ENCODE measurements at places on chromosomes 6 and 20.

DNA sequence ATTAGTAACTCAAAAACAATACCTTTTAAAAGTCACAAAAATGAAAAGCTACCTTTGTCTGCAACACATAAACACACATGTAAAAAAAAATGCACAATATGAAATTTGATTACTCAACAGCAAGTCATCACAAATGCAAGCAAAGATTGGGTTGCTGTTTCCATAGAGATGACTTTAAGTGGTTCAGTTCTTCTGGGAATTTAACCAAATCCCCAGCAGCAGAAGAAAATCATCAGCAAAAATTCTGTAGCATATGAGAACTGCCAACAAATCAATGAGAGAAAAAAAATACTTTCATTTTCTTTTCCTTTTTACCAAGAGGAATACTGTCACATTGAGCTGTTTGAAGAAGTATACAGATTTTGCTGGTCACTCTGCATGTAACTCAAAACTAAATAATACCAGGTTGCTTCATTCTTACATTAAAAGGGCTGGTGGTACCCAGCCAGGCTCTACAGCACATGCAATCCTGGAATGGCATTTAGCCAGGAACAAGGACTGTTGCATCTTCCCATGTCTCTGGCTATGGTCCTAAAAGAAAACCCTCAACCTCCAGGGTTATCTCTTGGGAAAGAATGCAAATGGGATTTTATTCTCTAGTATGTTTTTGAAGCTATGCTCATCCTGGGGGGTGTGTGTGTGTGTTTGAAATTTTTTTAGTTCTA, 158.3 kb downstream of the OPRM1 start:
- no peak for DNase-seq

DNA sequence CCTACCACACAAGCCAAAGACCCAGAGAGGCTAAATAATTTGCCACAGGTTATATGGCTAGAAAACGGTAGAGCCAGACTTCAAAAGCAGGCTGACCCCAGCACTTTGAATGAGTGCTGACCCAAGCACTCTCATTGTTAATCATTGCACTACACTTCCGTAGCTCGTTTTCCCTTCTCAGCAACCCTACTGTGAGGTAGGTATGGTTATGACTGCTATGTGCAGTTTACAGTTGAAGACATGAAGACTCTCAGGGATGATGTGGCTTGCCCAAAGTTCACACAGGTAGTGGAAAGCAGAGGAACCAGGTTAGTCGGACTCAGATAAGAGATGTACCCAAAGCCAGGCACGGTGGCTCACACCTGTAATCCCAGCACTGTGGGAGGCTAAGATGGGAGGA, 33.5 kb upstream of the RIMS4 start:
- DNase-seq: no peak

DNA sequence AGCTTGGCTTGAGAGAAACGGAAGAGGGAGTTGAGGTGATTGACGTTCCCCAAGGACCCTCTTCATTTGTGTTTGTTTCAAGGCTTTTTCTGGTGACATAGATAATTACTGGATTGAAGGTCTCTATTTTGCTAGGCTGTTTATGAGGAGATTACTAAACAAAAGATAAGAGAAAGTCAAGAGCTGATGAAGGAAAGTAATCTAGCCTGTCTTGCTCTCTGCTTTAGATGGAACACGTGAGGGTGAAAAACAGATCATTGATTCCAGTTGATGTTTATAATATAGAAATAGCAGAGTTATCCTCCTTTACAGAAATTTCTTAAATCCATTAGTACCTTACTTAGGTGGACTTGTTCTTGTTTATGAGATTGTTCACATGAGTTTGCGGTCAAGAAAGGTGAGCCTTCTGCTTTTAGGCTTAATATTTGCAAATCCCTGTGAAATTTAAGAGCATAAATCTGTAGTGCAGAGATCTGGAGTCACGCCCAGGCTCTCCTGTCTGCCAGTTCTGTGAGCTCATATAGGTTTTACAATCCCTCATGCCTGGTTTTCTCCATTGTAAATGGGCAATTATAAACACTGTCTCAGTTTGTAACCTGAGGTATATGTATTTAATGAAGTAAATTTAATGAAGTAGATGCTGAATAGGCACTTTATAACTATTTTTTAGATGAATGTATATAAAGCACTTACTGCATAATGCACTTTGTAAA, 272.8 kb downstream of the NKAIN2 start:
- DNase-seq: no peak

GRCh38 chr20:62631336-62632308, 10.7 kb upstream of the SLCO4A1 start:
- DNase-seq: no peak

DNA sequence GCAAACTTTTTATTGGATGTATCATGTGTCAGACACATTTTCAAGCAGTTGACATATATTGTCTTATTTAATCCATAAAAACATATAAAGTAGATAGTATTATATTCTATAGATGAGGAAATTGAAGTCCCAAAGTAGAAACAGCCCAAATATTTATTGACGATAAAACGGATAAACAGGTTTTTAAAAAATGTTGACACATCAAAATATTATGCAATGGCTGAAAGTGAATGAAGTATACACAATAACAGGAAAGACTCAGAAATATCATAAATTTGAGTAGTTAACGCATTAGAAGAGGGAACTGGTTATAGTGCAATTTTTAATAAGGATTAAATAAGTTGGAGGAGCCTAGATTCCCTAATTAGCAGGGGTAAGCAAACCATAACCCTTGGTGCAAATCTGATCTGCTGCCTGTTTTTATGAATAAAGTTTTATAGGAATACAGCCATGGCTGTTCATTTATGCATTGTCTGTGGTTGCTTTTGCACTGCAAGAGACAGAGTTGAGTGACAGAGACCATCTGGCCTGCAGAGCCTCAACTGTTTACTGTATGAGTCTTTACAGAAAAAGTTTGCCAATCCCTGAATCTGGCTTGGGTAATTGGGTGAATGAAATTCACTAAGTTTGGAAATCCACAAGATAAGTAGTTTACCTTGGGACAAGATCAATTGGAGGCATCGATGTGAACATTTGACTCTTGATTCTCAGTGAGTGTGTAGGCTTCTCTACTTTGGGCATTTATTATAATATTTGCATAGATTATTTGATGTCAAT, 50.6 kb upstream of the EXOC2 start:
- DNase-seq: no peak

GRCh38 chr20:4600308-4601014, 121.2 kb upstream of the PRND start:
- DNase-seq: no peak

DNA sequence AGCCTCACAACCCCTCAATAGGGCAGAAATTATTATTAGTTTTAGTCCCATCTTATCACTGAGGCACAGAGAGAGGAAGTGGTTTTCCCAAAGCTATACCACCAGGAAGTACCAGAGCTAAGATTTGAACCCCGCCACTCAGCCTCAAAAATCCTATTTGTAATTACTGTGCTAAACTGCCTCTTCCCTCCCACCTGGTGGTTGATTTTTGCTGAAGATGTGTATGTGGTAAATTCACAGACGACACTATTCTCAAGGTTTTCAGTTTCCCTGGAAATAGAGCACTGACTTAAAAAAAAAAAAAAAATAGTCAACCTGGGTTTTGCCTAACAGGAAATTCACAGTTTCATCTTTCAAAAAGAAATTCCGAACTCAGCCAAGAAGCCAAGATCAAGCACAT, 57.9 kb downstream of the TSHZ2 start:
- DNase-seq: no peak

DNA sequence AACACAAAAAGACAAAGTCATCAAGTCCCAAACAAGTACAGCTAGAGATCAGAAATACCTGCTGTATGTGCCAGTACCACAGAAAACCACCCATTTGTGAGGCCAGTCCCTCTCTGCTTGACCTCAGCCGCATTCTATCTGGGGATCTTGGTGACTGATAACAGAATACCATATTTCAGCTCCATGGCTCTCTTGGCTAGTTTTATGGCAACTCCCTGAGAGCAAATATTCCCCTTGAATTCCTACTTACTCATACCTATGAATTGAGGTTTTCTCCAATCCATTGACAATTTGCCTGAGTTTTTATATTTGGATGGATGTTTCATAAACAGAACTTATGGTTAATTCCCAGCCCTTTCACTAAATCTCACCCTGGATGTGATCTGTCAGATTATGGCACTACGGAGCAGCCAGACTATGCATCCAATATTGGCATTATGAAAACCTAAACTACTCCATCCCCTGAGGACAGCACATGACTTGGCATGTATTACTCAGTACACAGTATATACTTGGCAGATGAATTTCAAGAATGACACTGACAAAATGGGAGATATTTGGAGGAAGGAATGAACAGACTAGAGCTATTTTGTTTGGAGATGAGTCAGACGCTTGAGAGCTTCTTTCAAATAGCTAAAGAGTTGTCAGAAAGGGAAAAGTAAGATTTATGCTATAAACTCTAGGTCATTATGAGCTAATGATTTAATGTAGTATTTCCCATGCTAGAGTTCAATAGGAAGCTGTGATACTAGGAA, 95.7 kb downstream of the PRDM1 start:
- DNase-seq: no peak

DNA sequence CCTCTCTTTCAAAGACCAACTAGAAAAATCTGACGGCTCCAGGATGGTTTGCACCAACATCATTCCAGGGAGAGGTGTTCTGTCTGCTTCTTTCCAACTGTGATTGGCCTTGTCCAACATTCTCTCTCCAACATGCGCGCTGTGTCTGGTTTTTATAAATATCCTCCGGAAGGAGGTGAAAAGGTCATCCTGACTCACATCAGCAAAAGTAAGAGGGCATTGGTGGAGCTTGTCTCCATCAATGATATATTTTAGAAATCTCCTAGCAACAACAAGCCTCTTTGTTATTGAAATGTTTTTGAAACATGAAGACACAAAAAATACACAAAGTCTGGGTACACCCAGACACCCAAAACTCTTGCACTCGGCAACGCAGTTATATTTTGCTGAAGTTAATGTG, 475.3 kb upstream of the JARID2 start:
- no peak for DNase-seq

DNA sequence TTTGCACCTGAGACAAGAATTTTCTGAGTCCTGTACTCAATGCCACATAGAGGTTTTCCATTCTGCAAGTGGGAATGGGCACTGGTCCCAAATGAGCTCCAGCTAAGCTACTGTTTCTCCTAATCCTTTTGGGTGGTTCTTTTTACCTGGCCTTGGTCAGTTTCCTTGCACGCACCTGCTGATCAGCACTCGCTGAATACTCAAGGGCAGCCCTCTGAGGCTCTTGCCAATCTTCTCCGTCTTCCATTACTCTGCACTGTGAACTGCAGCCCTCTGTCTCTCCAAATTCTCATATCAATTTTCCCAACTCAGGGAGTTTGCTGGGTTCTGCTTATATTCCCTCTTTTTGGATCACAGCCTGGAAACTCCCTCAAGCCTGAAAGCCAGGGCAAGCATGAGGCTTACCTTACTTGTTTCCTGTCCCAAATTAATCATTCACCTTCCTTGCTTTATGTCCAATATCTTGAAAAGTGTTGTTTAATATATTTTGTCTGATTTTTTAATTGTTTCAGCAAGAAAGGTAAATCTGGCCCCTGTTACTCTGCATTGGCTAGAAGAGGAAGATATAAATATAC, 138.0 kb upstream of the TBX18 start:
- no peak for DNase-seq

GRCh38 chr6:170259278-170259677, 31.6 kb downstream of the DLL1 start:
- no peak for DNase-seq

DNA sequence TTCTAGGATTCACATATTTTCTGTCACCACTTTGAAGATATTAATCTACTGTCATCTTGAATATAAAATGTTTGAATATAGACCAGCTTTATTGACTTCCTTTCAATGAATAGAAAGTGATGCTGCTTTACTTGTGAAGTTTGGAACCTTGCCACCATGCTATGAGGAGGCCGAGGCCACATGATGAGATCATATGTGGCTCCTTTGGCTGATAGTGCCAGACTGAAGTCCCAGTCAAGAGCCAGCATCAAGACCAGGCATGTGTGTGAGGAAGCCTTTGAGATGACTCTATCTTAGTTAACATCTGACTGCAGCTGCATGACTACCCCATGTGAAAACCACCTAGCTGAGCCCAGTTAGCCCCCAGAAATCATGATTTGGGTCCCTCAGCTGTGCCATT, 169.5 kb downstream of the OTOR start:
- no peak for DNase-seq

DNA sequence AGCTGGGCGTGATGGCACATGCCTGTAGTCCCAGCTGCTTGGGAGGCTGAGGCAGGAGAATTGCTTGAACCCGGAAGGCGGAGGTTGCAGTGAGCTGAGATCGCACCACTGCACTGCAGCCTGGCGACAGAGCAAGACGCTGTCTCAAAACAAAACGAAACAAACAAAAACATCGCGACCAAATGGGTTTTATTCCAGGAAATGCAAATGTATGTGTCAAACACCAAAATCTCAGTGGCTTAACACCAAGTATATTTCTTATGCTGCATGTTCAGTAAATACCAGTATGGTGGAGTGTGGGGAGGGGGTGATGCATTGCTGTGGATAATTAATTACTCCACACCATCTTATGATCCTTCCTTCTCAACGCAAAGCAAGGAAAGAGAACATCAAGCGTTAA, 28.1 kb downstream of the ACTR5 start:
- DNase-seq: no peak

GRCh38 chr6:17851001-17851719, 136.3 kb downstream of the KIF13A start:
- no peak for DNase-seq

GRCh38 chr20:32505723-32506473, 79.2 kb downstream of the NOL4L start:
- DNase-seq: peak; percentile 66

GRCh38 chr6:84492241-84493165, 265.1 kb upstream of the CEP162 start:
- no peak for DNase-seq

DNA sequence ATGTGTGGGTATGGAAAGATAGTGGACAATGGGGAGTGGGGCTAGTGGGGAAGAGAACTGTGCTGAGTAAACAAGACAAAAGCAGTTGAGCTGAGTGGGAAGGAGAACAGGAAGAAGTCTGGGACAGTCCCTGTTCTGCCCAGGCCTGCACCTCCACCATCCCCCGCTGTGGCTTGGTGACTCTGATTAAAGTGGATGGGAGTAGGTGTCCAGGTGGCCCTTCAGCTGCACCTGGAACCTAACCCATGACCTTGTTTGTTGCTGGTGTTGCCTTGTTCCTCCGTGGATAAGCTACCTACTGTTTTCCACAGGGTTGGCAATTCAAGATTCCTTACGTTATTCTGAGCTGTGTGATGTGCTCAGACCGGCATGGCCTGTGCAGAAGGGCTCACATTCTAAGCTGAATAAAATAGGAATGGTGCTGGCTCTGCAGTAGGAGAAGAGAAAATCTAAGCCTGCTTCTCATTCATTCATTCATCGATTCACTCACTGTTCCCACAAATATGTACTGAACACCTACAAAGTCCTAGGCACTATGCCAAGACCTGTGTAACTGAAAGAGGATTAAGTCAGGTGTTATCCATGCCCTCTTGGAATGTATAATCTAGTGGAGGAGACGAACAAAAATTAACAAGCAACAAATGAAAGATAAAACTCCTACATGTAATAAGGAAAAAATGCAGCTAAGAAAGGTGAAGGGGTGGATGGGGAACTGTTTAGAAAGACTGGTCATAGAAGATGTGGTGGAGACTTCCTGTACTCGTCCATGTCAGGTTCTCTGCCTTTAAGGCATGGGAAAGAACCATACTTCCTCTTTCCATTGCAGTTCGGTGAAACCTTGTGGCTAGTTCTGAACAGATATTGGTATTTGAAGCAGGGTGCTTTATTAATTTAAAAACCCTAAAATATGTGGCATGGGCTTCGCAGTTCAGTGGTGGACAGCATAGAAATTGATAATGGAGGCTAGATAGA, 10.1 kb upstream of the CALHM6 start:
- peak; percentile 99 for DNase-seq
